ENCODE measurements at places on chromosomes 1 and 21.

DNA sequence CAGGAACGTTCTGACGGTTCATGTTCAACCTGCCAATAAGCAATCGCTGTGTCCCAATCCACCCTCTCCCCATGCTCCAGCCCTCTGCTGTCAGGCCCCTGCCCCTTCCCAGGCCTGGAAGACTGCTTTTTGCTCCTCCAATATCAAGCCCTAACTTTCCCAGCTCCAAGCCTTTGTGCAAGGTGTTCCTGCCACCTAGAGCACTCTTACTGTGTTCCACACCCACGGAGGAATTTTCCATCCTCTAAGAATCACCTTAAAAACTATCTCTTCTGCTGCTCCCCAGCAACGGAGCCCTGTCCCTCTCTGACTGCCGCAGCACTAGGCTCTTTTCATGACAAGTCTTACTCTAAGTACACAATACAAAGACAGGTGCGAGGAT is 657.9 kb downstream of the AJAP1 start:
- DNase-seq: no peak

- peak; percentile 35 for DNase-seq
Observed at GRCh38 chr1:20574686-20575540, 14.0 kb upstream of the CDA start.

- no peak for DNase-seq
Observed at GRCh38 chr1:175648927-175649326, 94.5 kb downstream of the TNR start.

DNA sequence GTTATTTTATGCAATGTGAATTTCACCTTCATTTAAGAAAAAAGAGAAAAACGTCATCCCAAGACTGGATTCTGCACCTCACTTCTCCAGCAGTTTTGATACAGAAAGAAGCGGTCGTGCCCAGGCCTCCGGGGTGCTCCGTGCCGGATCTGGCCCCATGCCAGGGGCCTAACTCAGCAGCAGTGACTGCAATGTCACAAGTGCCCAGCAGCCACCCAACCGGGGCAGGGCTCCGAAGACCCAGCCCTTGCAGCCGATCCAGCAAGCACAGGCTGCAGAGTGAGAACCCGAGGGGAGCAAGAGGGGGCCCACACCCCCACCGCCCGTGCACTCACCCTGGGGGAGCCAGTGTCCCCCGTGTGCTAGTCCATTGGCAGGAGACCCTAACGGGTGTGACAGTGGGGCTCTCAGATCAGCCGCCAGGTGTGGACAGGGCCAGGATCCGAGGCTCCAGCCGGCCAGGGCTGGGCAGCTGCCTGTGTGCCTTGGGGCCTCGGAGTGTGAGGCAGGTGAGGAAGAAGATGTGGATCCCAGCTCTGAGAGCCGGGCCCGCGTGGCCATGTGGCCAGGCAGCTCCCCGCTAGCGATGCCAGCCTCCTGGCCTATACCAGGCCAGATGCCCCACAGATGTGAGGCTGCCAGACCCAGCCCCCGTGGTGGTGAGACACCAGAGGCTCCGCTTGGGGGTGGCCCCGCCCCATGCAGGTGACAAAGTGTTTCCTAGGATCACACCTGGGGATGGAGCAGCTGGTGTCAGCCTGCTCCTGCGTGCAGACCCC is 60.6 kb downstream of the MEGF6 start:
- DNase-seq: no peak

DNA sequence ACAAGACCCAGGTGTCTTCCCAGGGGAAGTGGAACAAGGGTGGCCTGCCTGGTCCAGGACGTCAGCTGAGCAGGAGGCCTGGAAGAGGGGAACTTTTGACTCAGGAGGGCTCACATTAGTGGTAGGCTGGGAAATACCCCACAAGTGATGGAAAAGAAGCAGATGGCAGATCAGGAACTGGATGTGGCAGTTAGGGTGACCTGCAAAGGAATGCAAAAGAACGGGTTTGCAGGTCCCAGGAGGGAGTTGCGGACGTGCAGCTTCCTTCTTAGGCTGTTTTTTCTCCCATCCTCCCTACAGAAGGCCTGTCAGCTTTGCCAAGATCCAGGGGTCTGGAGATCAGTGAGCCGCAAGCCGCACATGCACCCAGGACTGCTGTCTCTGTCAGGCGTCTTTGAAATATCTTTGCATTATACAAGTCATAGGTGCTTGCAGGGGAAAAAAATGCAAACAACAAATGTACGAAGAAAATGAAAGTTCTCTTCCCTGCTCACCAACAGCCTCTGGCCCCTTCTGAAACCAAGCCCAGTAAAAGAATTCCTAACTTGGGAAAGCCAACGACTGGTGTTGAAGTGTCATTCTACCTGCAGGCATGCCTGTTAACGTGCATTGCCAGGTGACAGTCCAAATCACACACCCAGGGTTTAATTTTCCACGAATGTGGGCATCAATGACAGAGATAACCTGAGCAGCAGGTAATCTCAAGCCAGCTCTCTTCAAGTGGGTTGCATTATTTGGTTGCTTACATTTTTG is 34.4 kb downstream of the NENF start:
- DNase-seq: no peak

- DNase-seq: no peak
Observed at GRCh38 chr1:152924191-152924590, 15.8 kb downstream of the IVL start.
